Activated CD8-positive, alpha-beta memory T cell treated with anti-CD3 and anti-CD28 coated beads for 1 hour (primary cell): ENCODE measurements at places on chromosomes 1 and 21.
A peak's percentile ranks its signal among the peaks of the same experiment; 100 is the strongest.

- DNase-seq: no peak
These were observed 38.2 kb upstream of the ZNF124 start for GRCh38 chr1:247210062-247210375.

DNA sequence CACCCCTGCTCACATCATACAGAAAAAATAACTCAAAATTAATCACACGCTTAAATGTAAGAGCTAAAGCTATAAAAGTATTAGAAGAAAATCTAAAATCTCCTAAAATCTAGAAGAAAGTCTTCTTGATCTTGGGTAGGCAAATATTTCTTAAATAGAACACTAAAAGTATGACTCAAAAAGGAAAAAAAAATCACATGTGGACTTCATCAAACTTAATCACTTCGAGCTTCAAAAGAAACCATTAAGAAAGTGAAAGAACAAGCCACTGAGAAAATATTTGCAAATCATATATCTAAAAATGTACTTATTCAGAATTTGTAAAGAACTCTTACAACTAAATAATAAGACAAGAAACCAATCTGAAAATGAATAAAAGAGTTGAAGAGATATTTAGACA, 32.7 kb downstream of the LRRC52 start:
- DNase-seq: no peak

DNA sequence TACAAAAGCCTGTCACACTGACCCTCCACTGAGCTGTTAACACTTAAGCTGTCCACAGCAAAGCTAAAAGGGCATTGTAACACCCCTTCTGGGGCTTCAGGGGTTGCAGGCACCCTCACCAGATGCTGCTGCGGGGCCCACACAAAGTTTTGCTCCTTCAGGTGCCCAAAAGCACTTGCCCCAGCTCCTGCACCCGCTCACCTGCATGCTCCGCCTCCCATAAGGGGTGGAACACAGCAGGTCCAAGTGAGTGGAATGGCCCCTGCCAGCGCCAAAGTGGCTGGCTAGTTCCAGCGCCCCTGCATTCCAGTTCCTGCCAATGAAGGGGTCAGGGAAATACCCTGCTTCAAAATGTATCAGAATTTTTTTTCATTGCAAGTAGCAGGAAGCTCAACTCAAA, 7.3 kb upstream of the RBP7 start:
- no peak for DNase-seq

- DNase-seq: no peak
These were observed 28.3 kb upstream of the FBXO28 start for GRCh38 chr1:224085421-224086108.

- DNase-seq: no peak
These were observed 160.8 kb upstream of the SGIP1 start for GRCh38 chr1:66373157-66373591.

DNA sequence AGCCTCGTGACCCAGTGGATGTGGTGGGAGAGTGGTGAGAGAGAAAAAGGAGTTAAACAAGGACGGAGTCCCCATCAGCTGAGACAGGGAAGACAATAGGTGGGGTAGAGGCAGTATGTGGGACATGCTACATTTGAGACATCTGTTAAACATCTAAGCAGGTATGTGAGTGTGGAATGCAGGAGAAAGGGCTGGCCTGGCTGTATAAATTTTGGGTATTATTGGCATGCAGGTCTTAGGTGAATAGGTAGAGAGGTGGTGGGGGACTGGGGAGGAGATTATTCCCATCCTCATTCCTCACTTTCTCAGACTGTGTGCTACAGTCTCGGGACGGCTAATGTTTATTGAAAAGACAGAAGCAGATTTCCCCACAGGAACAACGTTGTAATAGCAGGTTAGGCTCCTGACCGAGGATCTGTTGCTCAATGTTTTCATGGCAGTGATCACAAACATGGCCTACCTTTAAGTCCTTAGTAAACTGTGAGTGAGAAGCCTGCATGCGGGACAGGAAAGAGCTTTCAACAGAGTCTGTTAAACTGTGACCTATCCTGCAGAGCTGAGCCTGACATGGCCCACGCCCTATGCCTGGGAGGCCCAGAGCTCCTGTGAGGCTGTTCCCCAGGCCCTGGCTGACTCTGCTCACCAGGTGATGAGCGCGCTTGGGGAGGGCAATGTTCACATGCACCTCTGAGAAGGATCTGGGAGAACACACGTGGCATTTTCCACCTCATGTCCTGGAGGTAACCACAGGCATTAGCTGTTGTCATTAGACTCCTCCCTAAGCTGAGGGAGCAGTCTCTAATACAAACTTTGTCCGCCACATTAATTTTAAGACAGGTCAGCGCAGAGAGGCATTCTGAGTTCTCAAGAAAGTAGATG, 16.5 kb downstream of the VSIG8 start:
- no peak for DNase-seq

DNA sequence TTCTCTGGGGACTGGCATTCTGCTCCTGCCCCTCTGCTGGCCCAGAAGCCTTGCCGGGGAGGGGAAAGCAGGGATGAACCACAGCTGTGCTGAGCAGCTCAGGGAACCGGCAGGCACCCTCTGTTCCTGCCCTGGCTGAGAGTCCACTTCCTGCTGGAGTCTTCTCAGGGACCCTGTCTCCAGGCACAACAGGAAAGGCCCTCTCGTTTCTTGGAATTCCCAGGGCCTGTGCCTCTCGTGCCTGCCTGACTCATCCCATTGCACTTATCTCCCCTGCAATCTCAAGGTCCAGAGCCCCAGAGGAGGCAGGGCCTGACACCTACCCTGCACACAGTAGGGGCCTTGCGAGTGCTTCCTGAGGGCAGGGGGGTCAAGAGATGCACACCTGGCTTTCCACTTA, 1.1 kb upstream of the EDN2 start:
- no peak for DNase-seq

- no peak for DNase-seq
These were observed 35.3 kb upstream of the CACYBP start for GRCh38 chr1:174964261-174964971.

DNA sequence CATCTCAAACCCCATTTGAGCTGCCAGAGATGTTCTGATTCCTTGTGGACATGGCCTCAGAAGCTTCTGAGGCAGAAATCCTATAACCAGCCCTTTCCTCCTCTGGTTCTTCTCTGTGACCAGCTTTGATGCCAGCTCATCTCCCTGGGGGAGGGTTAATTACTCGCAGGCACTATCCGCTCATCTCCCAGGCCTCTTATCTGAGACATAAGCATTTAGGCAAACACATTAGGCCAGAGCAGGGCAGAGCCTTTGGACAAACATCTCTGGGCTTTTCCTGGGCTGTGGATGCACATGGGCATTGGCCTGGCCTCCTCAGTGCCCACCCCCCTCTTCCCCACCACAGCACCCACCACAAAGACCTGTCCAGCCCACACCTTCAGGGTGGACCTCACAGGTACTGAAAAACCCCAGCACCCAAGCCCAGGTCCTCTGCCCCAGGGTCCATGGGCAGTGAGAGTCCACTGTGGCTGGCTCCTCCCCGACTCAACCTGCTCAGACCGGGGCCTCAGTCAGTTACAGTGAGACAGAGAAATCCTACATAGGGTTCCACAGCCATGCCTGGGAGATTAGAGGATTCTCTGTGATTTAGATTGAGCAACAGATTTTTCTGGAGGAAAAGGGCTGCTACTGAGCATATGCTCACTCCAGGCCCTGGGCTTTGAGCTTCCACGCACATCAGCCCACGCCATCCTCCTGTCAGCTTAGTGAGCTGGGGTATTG, 26.9 kb downstream of the IGSF21 start:
- DNase-seq: no peak

GRCh38 chr1:55547405-55547804, 332.2 kb upstream of the USP24 start:
- no peak for DNase-seq

- DNase-seq: no peak
These were observed 1216.1 kb upstream of the NCAM2 start for GRCh38 chr21:19781881-19782652.

GRCh38 chr1:65471861-65472332, 51.4 kb downstream of the LEPR start:
- DNase-seq: no peak

GRCh38 chr1:56824271-56824670, 5.1 kb upstream of the FYB2 start:
- DNase-seq: no peak

DNA sequence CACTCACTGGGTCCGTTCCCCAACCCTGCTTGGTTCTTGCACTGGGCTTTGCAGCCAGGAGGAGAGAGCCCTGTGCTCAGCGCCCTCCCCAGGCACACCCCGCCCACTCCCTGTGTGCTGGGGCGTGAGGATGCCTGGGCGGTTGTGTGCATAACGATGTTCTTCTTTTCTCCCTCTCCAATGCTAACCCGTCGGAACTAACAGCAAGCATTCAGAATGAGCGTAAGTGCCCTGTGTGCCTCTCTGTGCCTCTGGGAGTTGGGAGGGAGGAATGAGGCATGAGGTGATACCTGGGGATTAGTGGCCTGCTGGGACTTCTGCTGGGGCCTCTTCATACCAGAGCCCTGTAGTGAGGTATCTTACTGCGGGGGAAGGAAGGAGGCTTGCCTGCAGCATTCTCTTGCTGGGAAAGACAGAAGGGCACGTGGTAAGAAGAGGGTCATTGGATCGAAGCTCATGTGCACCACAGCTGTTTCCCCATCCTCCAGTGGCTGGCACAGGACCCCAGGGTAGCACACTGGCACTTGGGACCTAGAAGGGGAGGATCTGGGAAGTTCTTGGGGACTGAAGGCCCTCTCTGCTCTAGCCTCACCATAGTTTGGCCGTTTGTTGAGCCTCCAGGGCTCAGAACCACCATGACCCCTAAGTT, 79.8 kb downstream of the NFASC start:
- no peak for DNase-seq

DNA sequence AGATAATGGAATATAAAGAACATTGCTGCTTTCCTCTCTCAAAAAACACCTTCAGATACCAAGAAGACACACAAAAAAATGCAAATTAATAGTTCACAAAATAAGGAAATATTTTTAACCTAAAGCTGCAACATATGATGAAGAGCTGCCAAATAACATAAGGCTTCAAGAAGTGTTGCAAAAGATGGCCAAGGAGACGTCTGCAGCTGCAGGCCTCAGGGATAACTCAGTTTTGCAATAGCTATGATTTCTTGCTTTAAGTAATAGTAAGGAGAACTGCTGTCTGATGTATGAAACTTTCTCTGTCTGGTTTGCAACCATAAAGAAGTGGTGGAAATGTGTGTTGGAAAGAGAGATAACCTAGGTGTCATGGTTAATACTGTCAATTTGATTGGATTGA, 1237.5 kb downstream of the MRPL39 start:
- no peak for DNase-seq

DNA sequence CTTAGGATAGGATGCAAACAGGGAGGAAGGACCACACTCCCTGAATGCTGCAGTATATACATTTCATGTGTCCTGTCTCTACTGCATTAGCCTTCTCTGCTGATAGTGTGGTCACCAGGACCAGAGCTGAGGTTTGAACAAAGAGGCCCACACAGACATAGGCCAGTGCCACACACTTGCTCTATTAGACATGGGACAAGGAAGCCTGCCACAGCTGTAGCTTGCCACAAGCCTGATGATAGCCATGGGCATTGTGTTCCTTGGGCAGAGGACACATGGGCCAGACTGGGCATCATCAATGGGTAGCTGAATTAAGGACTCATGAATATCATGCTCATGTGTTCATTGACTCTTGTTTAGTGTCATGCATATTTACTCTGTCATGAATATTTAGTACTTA, 10.4 kb downstream of the CAMSAP2 start:
- no peak for DNase-seq

- no peak for DNase-seq
These were observed 121.1 kb upstream of the PKN2 start for GRCh38 chr1:88562991-88563390.

DNA sequence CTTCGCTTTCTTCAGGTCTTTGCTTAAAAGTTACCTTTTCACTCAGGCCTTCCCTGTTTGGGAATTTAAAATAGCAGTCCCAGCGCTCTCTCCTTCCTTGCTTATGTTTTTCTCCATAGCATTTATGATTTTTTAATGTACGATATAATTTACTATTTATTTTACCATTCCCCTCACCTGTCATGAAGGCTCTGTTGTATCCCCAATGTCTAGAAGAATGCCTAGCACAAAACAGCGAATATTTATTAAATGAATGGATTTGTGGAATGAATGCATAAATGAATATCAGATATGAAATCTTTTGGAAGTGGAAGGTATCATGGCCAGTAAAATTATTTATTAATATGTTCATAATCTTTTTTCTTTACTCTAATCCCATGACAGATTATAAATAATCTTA, 402 bp upstream of the OSBPL9 start:
- DNase-seq: no peak

DNA sequence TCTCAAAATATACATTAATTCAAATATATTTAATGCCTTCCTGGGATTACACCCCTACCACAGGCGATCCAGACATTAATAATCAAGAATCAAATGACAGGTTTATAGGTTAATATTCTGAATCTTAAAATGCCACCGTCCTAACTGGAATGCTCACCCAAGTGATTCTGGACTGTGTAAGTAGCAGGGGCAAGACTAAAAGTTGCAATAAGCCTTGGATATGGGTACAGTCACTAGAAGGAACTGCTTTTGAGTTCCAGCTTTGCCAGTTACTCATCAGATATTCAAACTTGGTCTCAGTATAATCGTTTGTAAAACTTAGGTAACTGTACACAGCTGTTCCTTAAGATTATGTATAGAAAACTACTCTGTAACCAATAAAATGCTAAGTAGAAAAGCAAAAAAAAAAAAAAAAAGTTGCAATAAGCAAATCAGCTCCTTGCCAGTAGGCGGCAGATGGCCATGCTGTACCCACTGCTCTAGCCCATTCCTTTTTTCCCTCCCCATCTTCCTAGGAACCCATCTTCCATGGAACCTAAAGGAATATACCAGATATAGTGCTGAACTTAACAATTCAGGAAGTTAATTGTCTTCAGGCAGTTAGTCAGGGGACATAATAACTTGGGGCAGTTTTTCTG, 10.5 kb downstream of the RO60 start:
- DNase-seq: no peak

GRCh38 chr1:245671349-245671748, 516.6 kb downstream of the KIF26B start:
- no peak for DNase-seq

DNA sequence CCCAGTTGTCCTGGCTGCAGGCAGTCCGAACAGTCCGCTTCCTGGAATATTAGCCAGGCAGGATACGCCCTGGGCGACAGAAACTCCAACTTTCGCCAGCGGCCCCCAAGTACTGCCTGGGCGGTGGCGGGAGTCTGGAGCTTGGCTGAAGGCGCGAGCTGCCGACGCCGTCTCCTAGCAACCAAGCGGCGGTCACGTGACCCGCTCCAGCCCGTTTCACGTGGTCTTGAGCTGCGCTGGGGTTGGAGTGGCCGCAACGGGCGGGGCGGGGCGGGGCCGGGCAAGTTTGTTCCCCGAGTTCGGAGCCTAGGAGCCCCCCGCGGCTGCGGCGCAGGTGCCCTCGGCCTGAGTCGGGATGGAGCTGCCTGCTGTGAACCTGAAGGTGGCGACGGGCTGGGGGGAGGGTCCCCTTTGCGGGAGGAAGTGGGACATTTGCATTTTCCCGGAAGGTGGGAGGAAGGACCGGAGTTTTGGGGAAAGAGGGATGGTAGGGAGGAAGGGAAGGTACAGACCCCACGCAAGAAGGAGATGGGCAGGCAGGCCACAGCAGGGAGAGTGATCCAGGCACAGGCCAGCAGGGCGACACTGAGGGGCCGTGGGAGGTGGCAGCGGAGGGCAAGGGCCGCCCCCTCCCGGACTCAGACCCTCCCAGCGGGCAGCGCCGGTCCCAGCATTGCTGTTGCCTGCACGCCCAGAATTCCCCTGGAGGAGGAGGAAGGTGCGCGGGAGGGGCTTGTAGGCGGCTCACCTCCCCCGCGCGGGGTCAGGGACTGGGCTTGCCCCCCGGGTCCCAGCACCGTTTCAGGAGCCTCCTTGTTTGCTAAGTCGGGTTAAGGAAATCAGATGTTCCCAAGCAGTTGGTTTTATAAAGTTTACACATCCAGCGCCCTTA, at the start of gene AGTRAP:
AGTRAP (plus strand) TSS at position 283 of the 892 bp plus-strand sequence; CDS start at position 356, 73 bp downstream.
- peak; percentile 73 for DNase-seq

GRCh38 chr1:204828352-204828850, 42.3 kb upstream of the NFASC start:
- DNase-seq: no peak
